ENCODE measurements at places on chromosomes 12 and 14. TPM values are rescaled to one million over a fixed set of nuclear protein-coding genes. Genes with fewer than 3 reads are reported as not detected.
A peak's percentile ranks its signal among the peaks of the same experiment; 100 is the strongest.

DNA sequence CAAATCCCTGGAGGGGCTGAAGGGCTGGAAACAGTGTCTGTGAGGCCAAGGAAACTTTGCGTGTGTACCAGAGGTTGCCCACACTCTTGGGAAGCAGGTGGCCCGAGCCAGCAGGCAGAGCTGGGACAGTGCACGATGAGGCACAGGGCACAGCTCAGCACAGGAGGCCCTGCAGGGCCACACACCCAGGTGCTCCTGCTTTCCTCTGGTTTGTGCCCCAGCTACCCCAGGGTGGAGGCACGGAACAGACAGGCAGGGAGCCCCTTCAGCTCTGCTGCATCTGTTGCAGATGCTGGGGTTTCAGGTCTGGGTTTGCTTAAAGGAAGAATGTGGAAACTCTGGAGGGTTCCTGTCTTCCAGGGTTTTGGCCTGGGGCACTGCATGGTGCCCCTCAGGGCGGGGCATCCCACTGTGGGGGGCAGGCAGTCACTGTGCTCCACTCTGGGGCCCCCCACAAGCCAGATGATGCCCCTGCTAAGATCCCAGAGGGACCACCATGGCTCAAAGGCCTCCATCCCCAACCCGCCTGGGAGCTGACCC is 8.6 kb downstream of the TMEM179 start:
- no peak for DNase-seq

GRCh38 chr12:120060196-120060595 is 56.4 kb downstream of the RAB35 start:
- DNase-seq, result no peak

- no peak for DNase-seq
These were observed 56.4 kb upstream of the RNU6-8 start for GRCh38 chr14:32259368-32260013.

GRCh38 chr12:42510823-42511222 is 78.7 kb downstream of the PRICKLE1 start:
- no peak for DNase-seq

DNA sequence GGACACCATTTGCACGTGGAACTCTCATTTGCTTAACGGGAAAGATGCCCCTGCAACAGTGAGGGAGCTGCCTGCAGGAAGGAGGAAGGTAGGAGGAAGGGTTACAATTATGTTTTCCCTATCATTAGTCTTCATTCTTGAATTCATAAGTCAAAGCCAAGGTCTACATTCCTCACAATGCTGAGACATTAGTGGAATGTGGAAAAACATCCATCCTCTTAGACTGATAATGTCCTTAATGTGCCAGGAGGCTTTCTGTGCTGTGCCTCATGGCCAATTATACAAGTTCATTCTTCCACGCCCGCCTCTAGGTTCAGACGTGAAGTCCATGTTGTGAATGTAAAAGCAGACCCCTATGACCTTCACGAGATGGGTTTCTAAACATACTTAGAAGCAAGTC is 1212.4 kb upstream of the TMEM132C start:
- DNase-seq, result no peak

The TMEM30B gene
- total RNA-seq, result 10.1 TPM

GRCh38 chr12:48852734-48853688 is 1.0 kb upstream of the DDX23 start:
- peak; percentile 91 for DNase-seq

DNA sequence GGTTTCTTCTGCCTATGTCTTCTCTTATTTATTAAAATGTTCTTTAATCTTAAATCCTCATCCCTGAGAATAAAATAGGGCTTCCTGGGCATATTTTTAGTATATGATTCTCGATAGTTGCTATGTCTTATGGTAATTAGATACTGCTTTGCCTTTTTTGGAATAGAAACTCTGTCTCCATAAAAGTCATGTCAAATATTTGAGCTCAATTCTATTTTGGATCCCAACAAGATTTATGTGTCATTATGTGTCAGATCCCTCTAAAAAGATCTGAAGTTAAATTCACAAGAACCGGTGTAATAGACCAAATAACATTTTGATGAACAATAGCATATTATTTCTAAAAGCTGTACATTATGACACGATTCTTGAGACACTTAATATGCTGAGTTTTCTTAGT is 312.5 kb upstream of the PDE3A start:
- no peak for DNase-seq

- no peak for DNase-seq
These were observed 14.7 kb upstream of the KRT80 start for GRCh38 chr12:52206304-52207040.

DNA sequence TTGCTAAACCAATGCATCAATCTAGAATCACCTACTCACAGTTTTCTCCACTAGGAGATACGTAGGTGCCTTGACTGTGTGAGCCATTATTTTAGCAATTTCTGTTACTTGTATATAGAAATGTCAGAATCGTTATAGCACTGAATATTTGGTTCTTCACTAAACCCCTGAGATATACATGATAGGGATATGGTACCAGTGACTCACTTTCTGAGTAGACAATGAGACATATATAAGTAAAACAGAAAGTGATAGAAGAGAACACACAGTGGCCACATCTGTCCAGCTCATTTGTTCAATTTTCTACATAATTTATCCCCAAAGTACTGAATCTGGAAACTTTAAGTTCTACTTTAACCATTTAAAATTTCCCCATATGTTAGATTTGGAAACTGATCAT is 1505.5 kb upstream of the TMEM132C start:
- no peak for DNase-seq

The CD163L1 gene
- 0.11 TPM for total RNA-seq

- no peak for DNase-seq
These were observed 6.2 kb downstream of the NCOR2 start for GRCh38 chr12:124561231-124561630.

GRCh38 chr14:67389275-67389674 is 22.7 kb downstream of the PLEK2 start:
- no peak for DNase-seq

GRCh38 chr12:12527820-12528296 is 34.8 kb downstream of the DUSP16 start:
- DNase-seq, result no peak

The DNAI7 gene
- total RNA-seq, result 1.5 TPM

GRCh38 chr12:57846285-57846576 is 298 bp downstream of the CTDSP2 start:
- DNase-seq, result no peak

GRCh38 chr12:72610854-72611358 is 338.7 kb downstream of the TRHDE start:
- DNase-seq, result no peak

- no peak for DNase-seq
These were observed 653.0 kb downstream of the RPL10L start for GRCh38 chr14:45998554-45998953.

The KIF5A gene
- 0.59 TPM for total RNA-seq

The CD4 gene
- total RNA-seq, result 3.8 TPM

- DNase-seq, result no peak
These were observed 59.9 kb downstream of the TTLL5 start for GRCh38 chr14:75720842-75721498.
